Stimulated activated CD4-positive, alpha-beta T cell treated with anti-CD3 and anti-CD28 coated beads, Interleukin-2, amount 100 ng/mL, for 24 hours (primary cell): ENCODE measurements at places on chromosomes 1 and 21.

DNA sequence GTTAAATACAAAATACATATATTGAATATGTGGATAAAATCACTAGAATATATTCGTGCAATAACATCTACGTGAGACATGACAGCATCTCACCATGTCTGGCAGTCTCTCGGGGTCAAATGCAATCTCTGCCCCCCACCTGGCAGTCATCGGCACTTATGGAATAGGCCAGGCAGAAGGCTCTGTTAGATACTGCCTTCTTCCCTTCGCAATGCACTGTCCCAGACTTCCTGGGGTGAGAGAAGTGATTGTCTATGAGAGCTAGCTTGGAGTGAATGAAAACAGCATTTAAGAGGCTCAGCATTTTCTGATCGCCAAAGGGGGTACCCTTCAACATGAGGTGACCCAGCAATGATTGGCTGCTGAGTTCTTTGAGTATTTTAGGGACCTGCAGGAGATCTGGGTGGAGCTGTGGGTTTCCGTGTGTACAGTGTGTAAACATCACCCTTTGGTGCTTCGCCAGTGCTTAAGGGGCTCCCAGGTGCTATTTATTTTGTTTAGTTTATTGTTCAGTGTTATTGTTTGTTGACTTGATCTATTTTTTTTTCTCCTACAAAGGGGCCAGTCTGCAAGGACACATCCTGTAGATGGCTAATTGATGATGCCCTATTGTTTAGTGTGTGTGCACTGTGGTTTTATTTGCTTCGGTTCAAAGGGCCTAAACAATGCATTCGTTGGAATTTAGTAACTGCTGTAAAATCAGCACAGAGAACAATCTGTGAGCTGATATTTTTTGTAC, 10.2 kb downstream of the ERG start:
- DNase-seq: no peak

DNA sequence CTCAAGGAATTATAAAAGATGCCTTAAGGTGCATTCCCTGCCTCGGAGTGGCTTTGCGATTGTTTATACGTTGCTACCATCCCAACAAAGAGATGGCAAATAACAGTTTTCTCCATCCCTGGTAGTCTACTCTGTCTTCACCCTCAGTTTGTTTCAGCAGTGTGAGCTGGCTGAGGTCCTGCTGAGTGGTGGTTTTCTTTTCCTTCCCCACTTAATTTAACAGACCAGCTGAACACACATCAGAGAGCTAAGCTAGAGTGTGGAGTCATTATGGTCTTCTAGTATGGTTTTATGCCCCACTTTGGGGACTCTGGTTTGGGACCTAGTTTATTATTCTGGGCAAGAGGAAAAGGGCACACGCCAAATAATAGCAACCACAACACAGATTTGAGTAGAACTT, 2.2 kb downstream of the PIGV start:
- DNase-seq: no peak

- DNase-seq: no peak
Measured at GRCh38 chr21:39374046-39374445, 25.2 kb upstream of the HMGN1 start.

DNA sequence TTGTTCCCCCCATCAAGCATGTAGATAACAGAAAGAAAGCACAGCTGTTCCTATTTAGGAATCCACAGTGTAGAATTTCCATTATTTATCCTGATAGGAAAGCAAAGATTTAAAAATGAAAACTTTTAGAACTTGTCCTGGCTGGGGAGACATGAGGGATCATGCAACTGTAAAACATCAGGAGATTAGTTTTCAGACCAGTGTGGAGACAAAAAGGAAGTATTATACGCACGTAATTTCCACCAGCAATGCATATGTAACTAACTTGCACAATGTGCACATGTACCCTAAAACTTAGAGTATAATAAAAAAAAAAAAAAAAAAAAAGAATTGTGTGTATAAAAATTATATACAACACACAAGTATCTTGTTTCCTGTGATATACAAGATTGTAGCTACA, 172.4 kb downstream of the NEGR1 start:
- no peak for DNase-seq

- no peak for DNase-seq
Measured at GRCh38 chr1:41038110-41038509, 16.6 kb upstream of the SLFNL1 start.

GRCh38 chr1:28417441-28417922, 47.9 kb downstream of the PHACTR4 start:
- DNase-seq: no peak

DNA sequence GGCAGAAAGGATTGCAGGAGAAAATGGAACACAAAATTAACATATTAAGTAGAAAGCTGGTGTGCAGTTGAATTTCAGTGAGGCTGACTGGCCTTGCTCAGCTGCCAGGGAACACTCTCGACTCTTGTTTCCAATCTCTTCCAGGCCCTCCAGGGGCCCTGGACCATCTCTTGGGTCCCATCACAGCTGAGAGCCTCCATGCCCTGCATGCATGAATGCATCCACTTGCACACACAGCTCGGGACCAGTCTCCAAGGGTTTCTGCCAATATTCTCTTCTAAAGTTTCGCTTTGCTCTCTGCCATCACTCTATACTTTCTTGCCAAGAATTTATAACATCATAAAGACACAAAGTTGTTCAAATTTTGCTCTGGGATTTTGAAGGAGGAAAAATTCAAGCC, 200.3 kb downstream of the DSCAM start:
- no peak for DNase-seq

GRCh38 chr21:40886006-40886405, 39.0 kb upstream of the DSCAM start:
- no peak for DNase-seq

DNA sequence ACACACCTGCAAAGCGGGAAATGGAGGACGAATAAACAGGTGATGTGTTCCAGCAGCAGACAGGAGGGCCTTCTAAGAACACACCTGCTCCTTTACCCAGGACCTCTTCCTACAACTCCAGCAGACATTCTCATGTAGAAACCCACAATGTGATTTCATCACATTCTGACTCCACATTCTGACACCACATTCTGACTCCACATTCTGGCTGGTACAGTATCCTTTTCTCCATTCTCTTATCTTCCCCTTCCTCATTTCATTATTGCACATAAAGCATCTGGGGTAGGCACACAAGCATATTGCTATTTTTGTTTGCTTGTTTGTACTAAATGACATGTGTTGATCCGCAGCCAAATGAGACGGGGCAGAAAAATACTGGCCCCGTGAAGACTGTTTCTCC, 3.6 kb upstream of the ZNF124 start:
- no peak for DNase-seq

DNA sequence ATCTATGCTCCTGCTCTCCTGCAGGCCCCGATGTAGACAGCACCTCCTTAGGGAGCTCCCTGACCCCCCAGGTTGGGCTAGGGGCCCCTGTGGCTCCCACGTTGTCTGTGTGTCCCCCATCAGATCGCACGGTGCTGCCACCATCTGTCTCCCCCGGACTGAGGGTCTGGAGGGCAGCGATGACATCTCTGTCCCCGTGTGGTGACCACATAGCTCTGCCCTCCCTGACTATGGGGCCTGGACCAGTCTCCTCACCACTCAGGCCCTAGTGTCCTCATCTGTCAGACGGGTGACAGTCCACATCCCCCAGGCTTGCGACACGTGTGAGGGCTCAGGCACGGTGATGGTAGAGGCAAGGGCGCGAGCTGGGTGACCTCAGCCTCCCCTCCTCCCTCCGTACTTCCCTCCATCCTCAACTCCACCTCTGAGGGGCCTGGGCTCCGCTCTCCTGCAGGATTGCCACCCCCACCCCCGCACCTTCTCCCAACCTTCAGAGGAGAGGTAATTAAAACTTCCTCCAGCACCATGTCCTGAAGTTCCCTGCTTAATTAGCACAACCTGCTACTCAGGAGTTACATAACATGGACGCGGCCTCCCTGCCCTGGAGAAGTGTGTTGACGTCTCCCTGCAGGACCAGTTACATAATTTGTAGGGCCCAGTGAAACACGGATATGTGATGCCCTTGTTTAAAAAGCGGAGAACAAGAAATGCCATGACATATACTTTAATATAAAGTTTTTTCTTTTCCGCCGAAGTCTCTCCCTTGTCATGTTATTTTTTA, 288.2 kb downstream of the PTPRU start:
- no peak for DNase-seq

DNA sequence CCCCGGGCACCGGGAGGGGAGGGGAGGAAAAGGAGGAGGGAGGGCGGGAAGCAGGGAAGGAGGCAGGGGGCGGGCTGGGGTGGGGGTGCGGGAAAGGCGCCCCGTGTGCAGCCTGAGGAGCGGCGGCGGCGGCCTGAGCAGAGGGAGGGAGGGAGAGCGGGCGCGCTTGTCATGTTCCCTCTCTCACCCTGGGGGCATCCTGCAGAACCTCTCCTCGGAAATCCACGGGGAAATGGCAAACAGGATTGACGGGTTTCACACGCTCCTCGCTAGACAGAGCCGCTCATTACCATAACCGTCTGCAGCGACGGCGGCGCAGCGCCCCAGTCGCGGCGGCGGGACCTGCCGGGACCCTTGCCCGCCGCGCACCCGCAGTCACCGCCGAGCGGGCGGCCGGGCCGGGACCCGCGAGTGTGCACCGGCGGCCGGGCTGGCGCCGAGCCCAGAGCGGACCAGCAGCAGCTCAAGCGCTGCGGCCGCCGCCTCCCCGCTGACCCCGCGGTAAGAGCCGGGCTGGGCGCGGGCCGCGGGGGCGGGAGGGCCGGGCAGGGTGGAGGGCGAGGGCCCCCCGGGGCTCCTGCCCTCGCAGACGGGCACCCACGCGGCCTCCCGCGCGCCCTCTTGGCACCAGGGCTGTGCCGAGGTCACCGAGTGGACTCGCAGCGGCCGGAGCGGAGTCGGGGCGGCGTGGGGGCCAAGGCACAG, at the start of gene SERTAD4:
SERTAD4 (plus strand) TSS at position 286 of the 705 bp plus-strand sequence. CDS start 5,165 bp downstream, outside the sequence.
- DNase-seq: no peak

GRCh38 chr1:21884456-21885235, 52.5 kb downstream of the HSPG2 start:
- DNase-seq: no peak

DNA sequence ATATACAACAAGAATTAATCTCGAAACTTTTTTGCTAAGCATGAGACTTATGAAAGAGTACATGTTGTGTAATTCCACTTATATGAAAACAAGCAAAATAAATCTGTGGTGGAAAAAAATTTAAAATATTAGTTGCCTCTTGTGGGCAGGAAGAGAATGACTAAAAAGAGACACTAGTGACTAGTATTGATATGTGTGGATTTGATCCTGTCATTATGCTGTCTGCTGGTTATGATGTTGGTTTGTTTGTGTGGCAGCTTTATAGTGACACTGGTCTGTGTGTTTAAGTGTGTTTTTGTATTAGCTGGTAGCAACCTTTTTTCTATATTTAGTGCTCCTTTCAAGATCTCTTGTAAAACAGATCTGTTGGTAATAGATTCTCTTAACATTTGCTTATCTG, 267.8 kb upstream of the NRIP1 start:
- no peak for DNase-seq

GRCh38 chr1:150164779-150165178, 15.1 kb downstream of the PLEKHO1 start:
- DNase-seq: no peak

DNA sequence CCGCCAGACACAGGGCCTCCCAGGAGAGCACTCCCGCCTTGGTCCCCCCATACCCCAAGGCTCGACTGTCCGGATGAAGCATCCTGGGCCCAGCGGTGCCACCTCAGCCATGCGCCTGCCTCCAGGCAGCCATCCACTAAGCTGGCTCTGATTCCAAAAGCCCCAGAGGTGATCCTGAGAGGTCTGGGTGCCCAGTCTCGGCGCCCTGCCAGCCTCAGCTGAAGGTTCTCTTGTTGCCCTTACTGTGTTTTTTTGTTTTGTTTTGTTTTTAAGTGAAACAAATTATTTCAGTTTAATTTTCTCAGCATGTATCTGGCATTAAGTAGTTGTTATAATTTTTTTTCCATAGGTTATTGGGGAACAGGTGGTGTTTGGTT, 44.9 kb downstream of the NUAK2 start:
- no peak for DNase-seq

DNA sequence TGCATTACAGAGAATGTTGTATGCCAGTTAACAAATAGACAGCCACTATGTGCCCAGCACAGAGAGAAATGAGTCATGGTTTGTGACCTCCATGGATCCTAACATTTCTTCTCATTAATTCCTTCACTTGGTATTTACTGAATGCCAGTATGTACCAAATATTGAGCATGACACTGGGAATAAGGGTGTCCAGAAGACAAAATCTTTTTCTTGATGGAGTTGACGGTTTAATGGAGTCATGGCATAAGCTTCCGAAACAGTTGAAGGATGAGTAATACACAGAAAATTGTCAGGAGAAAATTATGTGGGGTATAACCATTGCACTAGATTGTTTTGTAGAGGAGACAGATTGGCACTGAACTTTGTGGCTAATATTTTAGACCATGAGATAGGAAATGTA, 36.9 kb downstream of the PTGFR start:
- no peak for DNase-seq

DNA sequence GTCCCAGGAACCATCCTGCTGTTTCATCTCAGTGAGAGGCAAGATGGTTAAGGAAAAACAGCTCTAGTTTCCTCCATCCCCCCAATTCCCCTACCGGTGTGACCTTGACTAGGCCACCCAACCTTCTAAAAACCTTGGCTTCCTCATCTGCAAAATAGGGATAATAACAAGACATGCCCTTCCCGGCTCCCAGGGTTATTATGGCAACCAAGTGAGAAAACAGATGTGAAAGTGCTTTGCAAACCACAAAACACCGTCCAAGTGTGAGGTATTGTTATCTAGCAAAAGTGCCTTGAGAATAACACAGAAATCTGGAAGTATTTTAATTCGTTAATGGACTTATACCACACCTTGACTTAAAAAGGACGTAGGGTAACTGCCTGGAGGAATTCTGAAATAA, 62.7 kb downstream of the ITPKB start:
- DNase-seq: no peak
